CD4-positive, alpha-beta T cell (primary cell): ENCODE measurements at places on chromosomes 11 and 22.

DNA sequence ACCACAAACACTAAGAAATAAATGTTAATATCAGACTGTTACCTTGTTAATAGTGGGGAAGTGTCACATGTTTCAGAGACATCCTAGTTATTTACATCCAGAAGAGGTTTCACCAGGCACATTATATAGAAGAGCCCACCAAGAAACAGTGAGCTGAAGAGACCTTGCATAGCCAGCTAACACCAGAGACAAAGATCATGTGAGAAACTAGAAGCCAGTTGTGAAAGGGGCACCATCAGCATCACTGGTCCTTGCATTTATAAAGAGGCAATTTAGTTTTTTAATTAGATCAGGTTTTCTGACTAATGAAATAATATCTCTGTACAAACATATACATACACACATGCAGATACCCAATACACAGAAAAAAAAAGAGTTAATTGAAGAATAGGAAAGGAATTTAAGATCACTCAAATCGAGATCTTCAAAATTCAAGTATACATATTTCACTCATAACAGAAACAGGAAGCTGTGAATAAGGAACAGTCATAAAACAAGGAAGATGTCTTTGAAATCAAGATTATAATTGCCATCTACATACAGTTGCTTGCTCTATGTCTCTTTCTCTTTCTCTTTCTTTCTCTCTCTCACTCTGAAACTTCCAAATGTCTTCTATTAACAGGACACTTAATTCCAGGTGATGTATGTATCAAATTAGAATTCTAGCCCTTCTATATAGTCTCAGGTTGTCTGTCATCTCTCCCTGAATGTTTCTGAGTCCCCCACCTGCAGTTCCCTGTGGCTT lies 348.7 kb downstream of the ETS1 start:
- no peak for DNase-seq

GRCh38 chr11:119120639-119121007 lies 757 bp upstream of the HINFP start:
- no peak for DNase-seq

GRCh38 chr11:92839450-92839849 lies 130.0 kb upstream of the MTNR1B start:
- DNase-seq, result no peak

DNA sequence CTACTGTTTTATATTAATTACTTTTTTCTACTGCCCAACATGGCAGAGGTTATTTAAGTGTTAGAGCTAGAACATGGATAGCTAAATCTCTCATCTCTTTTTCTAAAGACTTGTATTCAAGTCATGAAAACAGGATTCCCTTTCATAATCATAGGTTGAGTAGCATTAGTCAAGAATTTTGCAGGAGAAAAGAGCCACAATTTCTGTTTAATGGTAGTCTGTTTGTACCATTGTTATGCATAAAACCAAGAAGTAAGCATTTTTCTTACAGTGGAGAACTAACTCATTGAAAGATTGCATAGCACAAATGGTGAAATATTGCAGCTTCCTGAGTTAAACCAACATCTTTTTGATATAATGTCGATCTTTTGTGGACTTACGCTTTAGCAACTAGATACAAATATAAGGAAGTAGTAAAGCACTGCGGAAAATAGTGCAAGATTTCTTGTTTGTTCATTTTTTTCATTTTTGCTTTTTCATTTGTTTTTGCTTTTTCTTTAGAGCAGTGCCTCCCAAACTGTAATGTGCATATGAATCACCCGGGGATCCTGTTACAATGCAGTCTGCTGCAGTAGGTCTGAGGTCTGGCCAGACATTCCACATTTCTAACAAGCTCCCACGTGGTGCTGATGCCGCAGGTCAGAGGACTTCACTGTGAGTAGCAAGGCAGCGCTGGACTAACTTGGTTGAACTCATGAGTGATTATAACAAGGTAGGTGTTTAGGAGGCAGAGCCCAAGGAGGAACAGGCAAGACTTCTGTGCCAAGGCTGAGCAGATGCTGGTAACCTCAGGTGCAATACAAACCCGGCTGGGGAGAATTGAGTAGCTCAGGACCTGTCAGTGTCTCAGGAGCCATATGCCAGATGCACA lies 4.6 kb downstream of the ETS1 start:
- no peak for DNase-seq

DNA sequence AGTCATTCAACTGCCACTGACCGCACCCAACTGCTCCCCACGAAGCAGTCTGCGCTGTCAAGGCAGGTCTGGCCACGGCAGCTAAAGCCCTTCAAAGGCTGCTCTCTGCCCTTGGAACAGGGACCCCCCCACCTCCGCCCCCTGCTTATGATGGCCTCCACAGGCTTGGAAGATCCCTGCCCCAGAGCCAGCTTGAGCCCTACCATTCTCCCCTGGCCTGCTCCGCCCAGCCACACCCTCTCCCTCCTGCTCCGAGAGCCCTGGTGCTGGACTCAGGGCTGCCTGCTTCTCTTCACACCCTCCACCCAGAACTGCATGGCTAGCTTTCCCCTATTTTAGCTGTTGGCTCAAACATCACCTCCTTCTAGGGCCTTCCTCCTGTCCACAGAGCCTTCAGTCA lies 19.0 kb downstream of the ZMAT5 start:
- DNase-seq, result no peak

- no peak for DNase-seq
Measured at GRCh38 chr11:67592880-67593564, 9.4 kb downstream of the GSTP1 start.
